ENCODE measurements at places on chromosomes 12 and 14.

- no peak for DNase-seq
Measured at GRCh38 chr12:113838896-113839295, 127.2 kb downstream of the RBM19 start.

DNA sequence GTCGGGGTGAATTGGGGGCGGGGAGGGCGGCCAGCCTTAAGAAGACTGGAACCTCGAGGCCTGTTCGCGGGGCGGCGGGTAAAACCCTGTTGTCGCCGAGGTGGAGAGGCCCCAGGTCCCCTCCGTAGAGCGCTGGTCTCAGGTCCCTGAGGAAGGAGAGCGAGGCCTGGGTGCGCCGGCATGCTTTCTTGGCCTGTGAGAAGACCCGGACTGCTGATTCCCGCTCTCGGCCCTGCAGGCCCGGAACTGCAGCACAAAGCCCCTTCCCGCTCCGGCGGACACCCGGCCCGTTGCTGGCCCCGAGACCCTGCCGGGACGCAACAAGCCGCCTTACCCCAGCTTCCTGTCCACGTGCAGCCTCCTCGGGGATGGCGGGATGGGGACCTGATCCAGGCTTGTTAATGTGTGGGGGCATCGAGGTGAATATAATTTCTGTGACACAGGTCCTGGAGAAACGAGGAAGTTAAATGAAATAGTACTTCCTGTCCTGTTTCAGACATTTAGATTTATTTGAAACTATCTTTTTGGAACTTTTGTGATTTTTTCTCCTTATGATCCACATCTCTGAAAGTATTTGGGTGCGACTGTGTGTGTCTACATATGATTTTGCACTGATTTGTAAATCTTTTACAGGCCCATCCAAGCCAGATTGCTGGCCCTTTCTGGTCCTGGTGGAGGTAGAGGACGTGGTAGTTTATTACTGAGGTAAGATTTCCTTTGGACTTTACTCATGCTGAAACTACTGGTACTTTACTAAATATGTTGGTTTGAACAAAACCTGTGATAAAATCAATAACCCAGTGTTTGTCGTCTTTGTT, 600 bp downstream of the PNN start:
- peak; percentile 2 for DNase-seq

GRCh38 chr12:79932357-79932756, 2.5 kb downstream of the PPP1R12A start:
- DNase-seq = no peak

DNA sequence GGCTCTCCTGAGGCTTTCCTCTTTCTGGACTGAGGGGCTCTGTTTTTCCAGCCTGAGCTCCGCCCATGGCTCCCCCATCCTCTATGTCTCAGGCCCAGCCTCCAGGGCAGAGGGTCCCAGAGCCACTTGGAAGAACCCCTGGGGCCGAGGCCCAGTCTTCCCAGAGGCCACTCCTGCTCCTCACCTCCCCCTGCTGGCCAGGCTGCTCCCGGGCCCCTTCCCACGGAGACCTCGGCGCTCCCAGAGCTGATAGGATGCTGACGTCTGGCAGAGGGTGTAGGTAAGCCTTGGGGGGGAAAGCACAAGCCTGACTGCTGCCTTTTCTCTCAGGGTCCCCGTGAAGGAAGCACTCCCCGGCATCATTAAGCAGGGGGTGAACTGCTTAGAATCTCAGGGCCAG, 51.4 kb downstream of the ERH start:
- DNase-seq = no peak

GRCh38 chr12:70520847-70521246, 116.4 kb downstream of the PTPRB start:
- DNase-seq = no peak

- DNase-seq = no peak
Measured at GRCh38 chr14:68544081-68544892, 248.6 kb downstream of the ZFP36L1 start.

DNA sequence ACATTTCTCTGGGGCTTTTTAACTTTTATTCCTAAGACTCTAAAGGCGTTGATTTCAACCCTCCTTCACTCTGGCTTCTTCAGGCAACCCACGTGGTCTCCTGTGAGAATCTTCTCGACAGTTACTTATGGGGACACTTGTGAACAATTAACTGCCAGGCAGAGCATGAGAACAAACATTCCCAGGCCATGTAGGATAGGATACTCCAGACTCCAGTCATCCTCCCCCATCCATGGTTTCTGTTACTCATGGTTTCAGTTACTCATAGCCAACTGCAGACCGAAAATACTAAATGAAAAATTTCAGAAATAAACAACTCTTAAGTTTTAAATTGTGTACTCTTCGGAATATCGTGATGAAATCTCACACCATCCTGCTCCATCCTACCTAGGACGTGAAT, 19.5 kb downstream of the GPR68 start:
- no peak for DNase-seq

GRCh38 chr14:53285821-53286220, 132.7 kb upstream of the DDHD1 start:
- no peak for DNase-seq

DNA sequence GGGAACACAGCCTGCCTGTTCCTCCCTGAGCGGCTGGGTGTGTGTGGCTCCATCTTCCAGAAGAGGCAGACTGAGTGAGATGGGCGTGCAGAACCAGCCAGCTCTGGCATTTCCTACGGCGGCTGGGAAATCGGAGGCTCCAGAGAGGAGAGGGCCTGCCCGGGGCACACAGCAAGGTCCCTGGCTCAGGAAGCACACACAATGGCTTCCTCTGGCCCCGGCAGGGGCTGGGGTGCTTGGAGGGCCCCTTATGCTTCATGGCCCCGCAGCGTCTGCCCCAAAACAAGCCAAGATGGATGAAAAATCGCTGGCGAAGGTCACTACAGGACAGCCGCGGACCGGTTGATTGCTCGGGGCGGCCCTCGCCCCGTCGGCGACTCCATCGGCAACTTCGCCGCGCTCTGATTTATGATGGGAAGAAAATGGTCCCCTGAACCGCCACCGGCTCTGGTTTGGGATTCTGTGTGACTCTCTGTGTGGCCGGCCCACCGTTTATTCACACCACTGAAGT, 191.5 kb upstream of the C14orf180 start:
- DNase-seq = no peak

DNA sequence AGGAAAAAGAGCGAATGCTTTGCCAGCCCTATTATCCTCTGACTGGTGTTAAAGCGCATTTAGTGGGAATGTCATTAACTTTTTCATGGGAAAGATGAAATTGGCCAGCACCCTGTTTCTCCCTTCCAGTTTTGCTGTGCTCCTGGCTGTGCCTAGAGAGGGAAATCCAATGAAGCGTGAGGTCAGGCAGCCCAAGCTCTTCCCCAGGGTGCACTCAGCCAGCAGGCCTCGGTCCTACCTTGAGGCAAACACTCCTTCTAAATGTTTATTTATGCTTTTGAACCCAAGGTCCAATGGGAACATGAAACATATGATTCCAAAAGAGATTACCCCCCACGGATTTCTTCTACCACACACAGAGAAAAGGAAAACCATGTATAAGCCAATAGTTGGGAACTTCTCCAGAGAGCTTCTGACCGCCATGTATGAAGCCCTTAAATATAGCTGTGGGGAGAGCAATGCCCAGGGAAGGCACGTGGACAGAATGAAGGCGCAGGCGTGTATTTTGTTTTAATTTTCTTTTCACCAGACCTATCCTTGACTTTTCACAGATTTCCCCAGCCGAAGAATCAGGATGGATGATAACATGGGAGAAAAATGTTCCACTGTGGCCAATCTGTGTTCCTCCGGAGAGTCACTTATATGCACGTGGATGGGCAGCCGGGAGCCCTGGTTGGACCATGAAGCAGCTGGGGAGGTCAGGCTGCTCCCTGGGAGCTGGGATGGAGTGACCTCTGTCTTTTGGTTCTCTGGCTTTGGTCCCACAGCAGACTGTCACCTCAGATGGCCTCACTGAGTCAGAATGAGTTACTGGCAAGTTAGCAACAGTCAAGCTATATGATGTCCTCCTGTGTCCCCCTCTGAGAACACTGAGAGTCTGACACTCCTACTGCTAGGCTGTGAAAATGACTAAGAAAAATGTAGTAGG, 37.3 kb downstream of the GPR135 start:
- DNase-seq = no peak

DNA sequence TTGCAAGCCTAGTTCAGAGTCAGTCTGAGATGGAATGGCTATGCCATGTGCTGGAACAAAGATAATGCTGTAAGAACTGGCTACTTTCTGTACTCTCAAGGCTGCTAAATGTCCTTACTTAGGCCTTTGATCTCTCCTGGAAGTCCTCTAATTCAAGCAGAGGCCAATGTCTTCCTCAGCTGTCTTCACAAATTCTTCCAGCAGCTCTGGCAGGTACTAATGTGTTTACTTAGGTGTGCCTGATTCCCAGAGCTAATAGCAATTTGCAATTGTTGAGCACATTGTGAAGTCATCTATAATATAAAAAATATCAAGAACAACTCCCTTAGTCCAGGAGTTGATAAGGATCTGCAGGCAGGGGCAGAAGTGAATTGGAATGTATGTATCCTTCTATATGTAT, 3.8 kb upstream of the MYF5 start:
- no peak for DNase-seq

DNA sequence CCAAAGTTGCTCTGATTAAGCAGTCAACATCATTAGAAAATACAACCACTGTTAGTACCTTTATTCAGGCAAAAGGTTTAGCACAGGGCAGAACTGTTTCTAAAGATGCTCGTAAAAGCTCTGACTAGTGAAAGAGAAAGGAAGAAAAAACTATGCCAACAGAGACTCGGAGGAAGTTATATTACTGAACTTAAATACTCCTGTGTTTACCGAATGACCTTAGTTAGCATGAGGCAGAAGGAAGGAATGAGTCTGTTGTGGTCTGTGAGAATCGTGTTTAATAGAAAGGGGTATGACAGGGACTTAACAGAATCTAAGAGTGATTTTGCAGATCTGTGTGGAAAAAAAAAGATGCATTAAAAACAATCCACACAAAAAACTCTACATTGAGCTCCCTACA, 84.1 kb upstream of the OVCH1 start:
- DNase-seq = no peak

DNA sequence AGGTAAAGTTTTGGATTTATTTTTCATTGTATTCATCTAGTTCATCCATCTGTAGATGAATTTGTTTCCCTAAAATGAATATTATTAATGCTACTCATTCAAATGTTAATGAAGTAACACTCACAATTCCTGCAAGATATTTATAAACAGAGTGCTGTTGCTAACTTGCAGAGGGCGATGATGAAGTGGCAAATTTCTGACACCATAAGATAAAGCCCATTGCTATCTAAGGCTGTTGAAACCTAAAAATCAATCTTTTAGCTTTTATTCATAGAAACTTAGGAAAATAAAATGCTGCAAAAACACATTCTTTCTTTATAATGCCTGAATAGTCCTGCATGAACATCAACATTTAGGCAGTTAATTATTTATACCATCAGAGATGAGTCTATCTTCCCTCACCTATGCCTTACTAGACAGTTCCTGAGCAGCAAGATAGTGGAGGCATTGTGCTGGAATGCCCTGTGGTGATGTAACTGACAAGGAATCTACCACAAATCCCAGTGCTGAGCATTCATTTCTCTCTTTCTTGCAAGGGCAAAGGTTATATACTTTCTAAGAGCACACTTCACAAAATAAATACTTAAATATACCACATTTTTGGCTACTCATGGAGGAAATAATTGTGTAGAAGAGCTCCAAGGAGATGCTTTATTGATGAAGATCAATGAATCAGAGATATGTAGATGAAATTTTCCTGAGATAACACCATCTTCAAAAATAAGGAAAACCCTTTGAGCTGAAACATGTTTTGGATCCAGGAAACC, 57.6 kb downstream of the LMNTD1 start:
- DNase-seq = no peak

DNA sequence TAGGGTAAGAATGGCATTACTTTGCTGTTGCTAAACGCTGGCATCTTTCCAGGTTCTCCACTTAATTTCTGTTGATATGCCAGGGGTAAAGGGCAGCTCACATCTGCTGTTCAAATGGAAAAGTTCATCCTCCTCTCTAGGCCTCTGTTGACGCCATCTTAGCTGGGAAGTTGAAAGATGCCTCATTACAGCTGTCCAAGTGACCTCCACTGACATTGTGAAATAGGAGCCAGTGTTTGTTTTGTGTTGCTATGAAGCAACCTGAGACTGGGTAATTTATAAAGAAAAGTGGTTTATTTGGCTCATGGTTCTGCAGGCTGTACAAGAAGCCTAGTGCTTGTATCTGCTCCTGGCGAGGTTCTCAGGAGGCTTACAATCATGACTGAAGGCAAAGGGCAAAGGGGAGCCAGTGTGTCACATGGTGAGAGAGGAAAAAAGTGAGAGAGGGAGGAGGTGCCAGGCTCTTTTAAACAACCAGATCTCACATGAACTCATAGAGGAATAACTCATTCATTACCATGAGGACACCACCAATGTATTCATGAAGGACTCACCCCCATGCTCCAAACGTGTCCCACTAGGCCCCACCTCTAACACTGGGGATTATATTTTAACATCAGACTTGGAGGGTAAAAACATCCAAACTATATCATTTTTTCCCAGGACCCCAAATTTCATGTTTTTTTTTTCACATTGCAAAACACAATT, 3.2 kb upstream of the ADAM21 start:
- DNase-seq = no peak

DNA sequence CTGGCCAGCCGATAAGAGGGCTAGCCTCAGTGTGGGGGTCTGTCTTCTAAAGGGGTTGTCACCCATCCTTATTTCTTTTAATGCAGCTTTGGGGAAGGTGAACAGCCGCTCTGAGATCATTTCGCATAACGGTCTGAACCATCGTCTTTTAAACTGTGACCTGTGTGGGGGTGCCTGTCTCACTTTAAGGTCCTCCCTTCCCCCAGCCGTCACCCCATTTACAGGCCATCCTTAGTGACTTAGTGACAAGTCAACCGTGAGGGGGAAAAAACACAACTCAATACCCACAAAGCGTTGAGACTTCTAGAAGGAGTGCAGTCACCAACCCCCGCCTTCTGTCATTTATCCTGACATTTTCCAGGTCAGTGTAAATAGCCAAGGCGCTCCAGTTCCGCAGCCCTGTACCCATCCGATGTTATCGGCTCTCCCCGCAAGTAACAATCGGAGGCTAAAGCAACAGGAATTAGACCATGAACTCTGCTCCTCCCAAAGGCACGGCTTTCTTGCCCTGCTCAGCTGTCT, 505 bp upstream of the DENND5B start:
- no peak for DNase-seq

- DNase-seq = no peak
Measured at GRCh38 chr14:105660816-105661531, 134.6 kb downstream of the TMEM121 start.

GRCh38 chr14:52348279-52348678, 34.2 kb downstream of the PTGER2 start:
- no peak for DNase-seq

- no peak for DNase-seq
Measured at GRCh38 chr12:115371711-115372110, 687.7 kb upstream of the TBX3 start.

- no peak for DNase-seq
Measured at GRCh38 chr14:56419750-56420149, 159.8 kb upstream of the TMEM260 start.

GRCh38 chr12:28507867-28508266, 317.6 kb downstream of the CCDC91 start:
- no peak for DNase-seq
